ENCODE measurements at places on chromosomes 5 and 9. TPM values are rescaled to one million over a fixed set of nuclear protein-coding genes. Genes with fewer than 3 reads are reported as not detected.

Gene IDNK
- 4.8 TPM for total RNA-seq

Gene FEM1C
- 34.7 TPM for total RNA-seq

Gene FRMPD1
- total RNA-seq: 2.1 TPM

Gene MYMK
- 2.8 TPM for total RNA-seq

Gene PTGR1
- 152 TPM for total RNA-seq

Gene TSLP
- 0.12 TPM for total RNA-seq

Gene SLC45A2
- total RNA-seq: 0.23 TPM

Gene ZNF366
- 4.4 TPM for total RNA-seq

Gene IQGAP2
- total RNA-seq: 40.5 TPM

Gene OBP2B
- not detected for total RNA-seq

Gene ANKDD1B
- total RNA-seq: 6.4 TPM

Gene DIRAS2
- total RNA-seq: 4.4 TPM

Gene SIT1
- 0.41 TPM for total RNA-seq

Gene RASA1
- 35.6 TPM for total RNA-seq

Gene TMC1
- 0.41 TPM for total RNA-seq

Gene LCN6
- total RNA-seq: not detected

Gene STK32A
- 17.1 TPM for total RNA-seq

Gene CDH18
- total RNA-seq: 2.6 TPM

Gene TSSK1B
- total RNA-seq: 0.70 TPM

Gene CCL27
- total RNA-seq: not detected

Gene OLFML2A
- 33.7 TPM for total RNA-seq

Gene SLC25A48
- 6.2 TPM for total RNA-seq

Gene RASGEF1C
- total RNA-seq: 0.93 TPM

Gene PHF24
- total RNA-seq: 0.23 TPM

Gene NDFIP1
- 140 TPM for total RNA-seq

Gene NUTM2G
- not detected for total RNA-seq

Gene C5orf52
- not detected for total RNA-seq

Gene ARRDC1
- total RNA-seq: 39.9 TPM

Gene SKIC3
- total RNA-seq: 116 TPM

Gene PPP2R2B
- total RNA-seq: 10.3 TPM

Gene DRD1
- total RNA-seq: not detected

Gene HSPB3
- total RNA-seq: 17.4 TPM

Gene BTF3
- total RNA-seq: 498 TPM

Gene IL9
- total RNA-seq: not detected

Gene CCIN
- 0.64 TPM for total RNA-seq

Gene GRIA1
- 1.8 TPM for total RNA-seq

Gene PCDHB6
- total RNA-seq: 2.2 TPM

Gene ABCA2
- total RNA-seq: 39.4 TPM

Gene ADRB2
- 3.0 TPM for total RNA-seq

Gene PTPDC1
- 16.9 TPM for total RNA-seq

Gene NMRK1
- 13.1 TPM for total RNA-seq

Data from metanephros (tissue), 2 donors.